Stimulated activated CD8-positive, alpha-beta memory T cell treated with anti-CD3 and anti-CD28 coated beads, Interleukin-15, amount 100 ng/mL, for 24 hours (primary cell): ENCODE measurements at places on chromosomes 11 and 22.

- DNase-seq: no peak
Measured at GRCh38 chr22:44369293-44369661, 56.5 kb upstream of the SHISAL1 start.

DNA sequence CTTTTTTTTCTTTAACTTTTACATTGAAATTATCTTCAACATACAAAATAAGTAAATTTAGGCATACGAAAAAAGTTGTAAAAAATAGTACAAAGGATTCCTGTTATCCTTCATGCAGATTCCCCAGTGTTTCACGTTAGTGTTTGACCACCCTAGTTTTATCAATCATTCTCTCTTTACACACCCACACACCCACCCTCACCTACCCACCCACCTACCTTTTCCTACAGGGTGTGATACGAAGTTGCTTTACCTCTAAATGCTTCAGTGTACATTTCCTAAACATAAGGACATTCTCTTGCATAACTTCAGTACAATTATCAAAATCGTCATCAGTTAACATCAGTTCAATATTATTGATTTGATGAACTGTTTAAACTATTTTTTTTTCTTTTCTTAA lies 37.0 kb downstream of the HIPK3 start:
- no peak for DNase-seq

DNA sequence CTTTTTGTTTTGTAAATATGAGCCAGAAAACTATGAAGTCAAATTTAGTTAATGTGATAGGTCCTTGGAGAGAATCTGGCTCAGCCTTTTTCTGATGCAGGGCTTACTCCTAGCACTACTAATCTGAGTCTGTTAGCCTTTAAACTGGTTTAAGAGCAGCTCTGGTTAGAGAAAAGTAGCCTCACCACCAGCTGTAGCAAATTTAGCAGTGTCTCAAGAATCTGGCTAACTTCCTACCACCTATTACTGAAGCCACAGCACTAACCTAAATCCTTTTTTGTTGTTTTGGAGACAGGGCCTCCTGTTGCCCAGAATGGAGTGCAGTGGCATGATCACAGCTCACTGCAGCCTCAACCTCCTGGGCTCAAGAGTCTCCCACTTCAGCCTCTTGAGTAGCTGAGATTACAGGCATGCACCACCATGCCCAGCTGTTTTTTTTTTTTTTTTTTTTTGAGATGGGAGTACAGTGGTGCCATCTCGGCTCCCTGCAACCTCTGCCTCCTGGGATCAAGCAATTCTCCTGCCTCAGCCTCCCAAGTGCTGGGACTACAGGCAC lies 13.9 kb downstream of the RBM4B start:
- no peak for DNase-seq

- no peak for DNase-seq
Measured at GRCh38 chr11:83265331-83265730, 20.8 kb downstream of the CCDC90B start.

DNA sequence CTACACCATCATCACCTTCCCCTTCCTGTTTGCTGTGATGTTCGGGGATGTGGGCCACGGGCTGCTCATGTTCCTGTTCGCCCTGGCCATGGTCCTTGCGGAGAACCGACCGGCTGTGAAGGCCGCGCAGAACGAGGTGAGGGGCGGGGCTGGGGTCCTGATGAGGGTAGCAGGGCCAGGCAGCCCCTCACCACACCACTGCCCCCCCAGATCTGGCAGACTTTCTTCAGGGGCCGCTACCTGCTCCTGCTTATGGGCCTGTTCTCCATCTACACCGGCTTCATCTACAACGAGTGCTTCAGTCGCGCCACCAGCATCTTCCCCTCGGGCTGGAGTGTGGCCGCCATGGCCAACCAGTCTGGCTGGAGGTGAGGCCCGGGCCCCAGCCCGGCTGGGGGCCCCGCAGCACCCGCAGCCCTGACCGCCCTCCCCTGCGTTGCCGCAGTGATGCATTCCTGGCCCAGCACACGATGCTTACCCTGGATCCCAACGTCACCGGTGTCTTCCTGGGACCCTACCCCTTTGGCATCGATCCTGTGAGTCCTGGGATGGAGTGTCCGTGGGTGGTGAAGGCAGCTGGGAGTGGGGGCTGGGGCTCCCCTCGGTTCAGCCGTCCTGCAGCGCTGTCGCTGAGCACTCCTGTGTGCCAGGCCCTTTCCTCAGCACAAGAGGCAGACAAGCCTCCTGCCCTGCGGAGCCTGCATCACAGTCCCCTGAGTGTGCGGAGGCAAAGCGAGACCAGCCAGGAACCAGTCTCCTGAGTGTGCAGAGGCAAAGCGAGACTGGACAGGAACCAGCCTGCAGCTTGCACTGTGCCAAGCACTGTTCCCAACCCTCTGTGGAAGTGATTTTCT lies 8.8 kb downstream of the TCIRG1 start:
- DNase-seq: no peak

DNA sequence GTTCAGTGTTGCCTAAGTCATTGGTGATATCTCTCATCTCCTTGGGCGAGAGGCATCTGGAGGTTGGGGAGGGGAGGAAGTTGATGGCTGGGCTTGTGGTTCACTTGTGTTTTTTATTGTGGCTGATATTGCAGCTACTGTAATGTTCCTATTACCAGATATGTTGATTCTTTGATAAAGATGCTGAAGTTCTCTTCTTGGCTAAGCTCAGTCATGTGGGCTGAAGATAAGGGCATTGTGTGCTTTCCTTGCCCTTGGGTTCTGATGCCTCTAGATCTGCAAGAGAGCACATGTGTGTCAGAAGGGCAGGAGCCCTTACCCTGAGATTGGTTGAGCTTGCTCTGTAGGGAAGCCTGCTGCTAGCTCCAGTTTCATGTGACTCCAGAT lies 12.0 kb downstream of the STX3 start:
- no peak for DNase-seq

DNA sequence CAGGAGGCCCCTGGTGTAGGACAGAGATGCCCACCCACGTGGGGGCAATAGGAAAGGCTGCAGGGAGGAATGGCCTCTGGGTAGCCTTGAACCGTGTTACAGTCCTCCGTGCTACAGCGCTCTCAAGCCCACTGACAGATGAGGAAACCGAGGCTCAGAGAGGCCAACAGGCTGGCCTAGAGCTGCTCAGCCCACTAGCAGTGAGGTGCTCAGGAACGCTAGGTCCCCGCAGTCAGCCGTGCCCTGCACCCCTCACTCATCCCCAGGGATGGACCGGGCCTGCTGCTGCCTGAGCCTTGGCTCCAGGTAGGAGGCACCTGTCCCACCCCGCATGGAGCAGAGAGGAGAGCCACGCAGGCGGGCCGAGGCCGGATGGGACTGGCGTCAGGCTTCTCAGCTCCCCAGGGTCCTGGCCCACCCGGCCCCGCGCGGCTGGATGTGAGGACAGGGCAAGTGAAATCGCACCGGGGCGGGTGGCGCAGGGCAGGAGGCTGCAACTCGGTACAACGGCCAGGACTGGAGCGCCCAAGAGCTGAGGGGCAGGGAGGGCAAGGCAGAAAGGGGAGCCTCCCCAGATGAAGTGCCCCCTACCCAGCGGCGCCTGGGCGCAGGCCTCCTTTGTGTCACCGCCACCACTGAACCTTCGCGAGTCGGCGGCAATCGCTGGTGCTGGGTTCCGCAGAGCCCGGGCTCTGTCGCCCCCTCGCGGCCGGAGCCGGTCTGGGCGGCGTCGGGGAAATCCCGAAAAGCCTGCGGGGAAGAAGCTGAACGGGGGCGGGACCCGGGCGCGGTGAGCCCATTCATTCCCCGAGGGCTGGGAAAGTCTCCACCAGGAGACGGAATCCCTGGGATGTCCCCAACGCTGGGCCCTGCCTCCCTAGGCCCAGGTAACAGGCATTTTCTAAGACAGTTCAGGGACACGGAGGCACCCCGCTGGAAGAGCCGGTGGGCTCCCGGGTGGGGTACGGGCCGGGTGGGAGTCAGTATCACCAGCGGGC lies 8.4 kb upstream of the SLC2A11 start:
- DNase-seq: peak; percentile 89

DNA sequence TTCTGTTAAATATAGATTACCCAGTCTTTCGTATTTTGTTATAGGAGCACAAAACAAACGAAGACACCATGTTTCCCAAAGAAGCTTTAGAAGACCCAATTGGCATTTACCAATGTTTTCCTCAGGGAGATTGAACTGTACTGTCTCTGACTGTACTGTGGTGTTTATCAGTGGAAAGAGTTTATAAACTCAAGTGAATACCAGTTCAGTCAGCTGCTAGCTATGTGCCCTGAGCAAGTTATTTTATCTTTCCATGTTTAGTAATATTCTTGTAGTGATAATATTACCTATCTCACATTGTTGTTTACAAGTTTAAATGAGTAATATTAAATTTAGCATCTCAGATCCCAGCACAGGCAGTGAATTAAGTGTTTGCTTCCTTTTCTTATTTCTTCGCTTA lies 773.2 kb downstream of the KCNA4 start:
- DNase-seq: no peak
